ENCODE measurements at places on chromosomes 6 and 20. TPM values are rescaled to one million over a fixed set of nuclear protein-coding genes. Genes with fewer than 3 reads are reported as not detected.
A peak's percentile ranks its signal among the peaks of the same experiment; 100 is the strongest.

NPEPL1 gene
- total RNA-seq: 33.4 TPM

ZC3H12D gene
- total RNA-seq: 0.16 TPM

ARMH2 gene
- total RNA-seq: not detected

TREM1 gene
- total RNA-seq: 0.50 TPM

BHLHE23 gene
- total RNA-seq: not detected

OR2H1 gene
- total RNA-seq: not detected

VNN1 gene
- total RNA-seq: 0.29 TPM

RAET1L gene
- not detected for total RNA-seq

RCAN2 gene
- 315 TPM for total RNA-seq

ENPP4 gene
- 18.0 TPM for total RNA-seq

PLCB4 gene
- 14.7 TPM for total RNA-seq

DNA sequence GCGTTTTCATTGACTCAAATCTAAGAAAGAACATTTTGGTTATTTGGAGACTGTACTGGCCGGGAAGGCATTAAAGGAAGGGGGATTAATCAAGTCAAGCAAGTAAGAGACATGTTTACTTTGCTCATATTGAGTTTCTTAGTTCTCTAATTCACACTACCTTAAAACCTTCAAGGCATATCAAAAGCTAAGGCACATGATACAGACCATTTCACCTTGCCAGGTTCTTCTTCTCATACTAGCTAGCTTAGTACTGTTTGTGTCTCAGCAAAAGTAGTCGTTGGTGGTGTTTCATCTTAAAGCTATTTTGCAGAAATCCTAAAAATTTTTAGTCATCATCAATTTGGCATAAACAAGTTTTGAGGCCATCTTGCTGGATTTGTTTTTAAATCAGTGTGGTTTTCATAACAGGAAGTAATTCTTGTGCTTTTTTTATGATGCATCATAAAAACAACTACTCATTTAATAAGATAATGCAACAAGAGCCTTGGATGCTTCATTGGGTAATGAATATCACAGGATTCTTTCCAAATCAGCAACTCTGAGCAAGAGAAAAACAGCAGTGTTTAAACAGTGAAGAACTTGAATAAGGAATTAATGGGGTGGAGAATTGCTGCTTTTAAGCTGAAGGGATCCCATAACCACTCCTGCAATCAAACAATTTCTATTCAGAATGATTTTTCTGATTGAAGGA, 425.3 kb downstream of the EPM2A start:
- no peak for DNase-seq

- no peak for DNase-seq
These were observed 1424.8 kb upstream of the EYS start for GRCh38 chr6:67131827-67132226.

- DNase-seq: no peak
These were observed 127.5 kb downstream of the ISM1 start for GRCh38 chr20:13348311-13349234.

- no peak for DNase-seq
These were observed 143.6 kb upstream of the TMEM170B start for GRCh38 chr6:11393713-11394627.

GRCh38 chr6:138594758-138595140, 95.5 kb upstream of the NHSL1 start:
- DNase-seq: no peak

DNA sequence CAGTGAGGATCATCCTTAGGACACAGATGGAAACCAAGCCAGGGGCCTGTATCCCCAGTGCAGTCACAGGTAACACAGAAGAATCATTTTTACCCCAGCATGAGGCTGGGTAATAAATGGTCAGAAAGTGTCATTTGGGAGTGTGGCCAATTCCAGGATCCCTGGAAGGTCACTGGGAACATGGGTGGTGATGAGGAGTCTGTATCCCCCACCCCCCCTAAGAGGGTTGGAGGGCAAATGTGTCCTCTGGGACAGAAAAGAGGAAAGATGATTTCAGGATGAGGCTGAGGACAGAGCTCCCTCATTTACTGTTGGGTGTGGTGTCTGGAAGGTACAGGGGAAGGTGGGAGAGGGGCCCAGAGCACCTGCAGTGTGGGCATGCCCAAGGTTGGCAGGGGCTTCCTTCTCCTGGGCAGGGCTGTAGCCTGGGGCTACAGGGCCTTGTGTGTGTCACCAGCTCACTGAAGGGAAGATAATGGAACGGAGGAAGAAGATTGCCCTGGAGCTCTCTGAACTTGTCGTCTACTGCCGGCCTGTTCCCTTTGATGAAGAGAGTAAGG, 34.5 kb downstream of the PLCG1 start:
- peak; percentile 5 for DNase-seq

DNA sequence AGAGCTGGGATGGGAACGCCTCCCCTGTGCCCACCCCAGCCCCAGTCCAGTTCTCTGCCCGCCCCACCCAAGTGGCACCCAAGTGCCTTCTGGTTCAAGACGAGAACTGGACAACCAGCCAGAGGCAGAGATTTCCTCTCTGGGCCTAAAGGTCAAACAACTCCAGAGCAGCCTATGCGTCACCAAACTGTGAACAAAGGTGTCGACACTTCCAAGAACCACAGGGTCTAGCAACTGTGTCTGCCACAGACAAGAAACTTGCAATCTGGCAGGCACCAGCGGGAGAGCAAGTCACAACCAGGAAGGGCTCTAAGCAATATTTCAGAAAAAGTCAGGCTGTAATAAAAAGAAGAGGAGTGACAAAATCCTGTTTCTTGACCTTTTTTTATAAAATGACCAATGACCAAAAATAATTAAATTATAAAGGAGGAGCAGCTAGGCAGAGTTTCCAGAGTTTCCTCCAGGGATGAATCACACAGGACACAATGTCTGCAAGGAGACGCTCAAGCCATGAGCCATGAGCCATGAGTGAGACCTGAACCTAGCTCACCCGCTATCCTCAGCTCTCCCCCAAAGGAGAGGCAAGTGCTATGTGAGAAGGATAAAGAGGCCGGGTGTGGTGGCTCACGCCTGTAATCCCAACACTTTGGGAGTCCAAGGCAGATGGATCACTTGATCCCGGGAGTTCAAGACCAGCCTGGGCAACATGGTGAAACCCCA, 11.1 kb downstream of the EDEM2 start:
- peak; percentile 51 for DNase-seq

DNA sequence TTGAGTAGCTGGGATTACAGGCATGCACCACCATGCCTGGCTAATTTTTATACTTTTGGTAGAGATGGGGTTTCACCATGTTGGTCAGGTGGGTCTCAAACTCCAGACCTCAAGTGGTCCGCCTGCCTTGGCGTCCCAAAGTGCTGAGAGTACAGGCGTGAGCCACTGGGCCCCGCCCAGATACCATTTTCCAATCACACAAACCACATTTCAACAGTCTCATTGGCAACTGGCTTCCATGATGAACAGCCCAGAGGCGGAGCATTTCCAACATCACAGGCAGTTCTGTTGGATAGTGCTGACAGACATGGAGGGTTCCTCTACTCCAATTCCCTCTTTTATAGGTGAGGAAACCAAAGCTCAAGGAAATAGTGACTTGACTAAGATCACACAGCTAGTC, 43.9 kb upstream of the PLCB4 start:
- no peak for DNase-seq

DNA sequence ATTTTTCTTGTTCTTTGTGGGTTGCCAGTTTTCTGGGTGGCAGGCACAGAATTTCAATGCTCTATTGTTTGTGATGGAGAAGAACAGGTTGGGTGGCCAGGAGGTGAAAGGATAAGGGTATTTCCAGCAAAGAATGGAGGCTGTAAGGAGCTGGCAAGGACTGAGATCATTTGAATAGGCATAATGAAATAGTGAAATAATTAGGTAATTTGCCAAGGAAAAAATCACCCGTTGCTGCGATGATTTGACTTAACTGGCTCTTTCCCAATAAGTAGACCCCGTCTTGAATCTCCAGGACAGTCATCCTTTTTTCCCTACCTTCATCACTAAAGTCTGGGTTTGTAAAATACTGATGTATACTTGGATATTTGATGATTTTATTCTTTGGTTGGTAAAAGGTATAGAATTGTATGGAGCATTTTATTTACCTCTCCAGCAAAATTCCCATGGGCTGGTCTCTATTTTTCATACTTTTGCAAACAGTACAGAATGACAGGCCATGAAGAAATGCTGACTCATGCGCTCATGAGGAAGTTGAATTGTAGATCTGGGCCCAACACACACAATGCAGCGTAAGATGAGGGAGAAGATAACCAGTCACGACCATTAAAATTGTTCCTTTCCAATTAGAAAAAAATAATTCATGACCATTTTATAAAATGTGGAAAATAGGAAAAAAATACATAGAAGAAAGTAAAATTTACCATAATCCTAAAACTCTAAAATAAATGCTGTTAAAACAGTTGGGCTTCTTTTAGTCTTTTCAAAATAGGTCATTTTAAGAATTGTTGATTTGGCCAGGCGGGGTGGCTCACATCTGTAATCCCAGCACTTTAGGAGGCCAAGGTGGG, 2.4 kb upstream of the GCNT2 start:
- no peak for DNase-seq

DNA sequence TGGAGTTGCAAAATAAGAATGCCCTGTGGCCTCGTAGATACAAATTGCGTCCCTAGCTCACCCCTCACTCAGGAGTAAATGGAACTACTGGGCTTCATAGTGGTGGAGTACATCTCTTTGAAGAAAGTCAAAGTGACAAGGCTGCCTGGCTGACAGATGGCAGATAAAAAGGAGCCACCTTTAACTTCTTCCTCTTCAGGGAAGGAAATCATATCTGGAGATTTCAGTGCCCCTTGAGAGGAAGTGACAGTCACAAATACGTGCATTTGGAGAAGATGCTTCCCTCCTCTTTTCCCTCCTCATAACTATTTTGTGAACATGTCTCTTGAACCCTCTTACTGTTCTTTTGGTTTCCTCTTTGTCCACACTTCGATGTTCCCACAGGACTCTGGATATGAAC, 43.2 kb downstream of the PPP1R3G start:
- no peak for DNase-seq

DNA sequence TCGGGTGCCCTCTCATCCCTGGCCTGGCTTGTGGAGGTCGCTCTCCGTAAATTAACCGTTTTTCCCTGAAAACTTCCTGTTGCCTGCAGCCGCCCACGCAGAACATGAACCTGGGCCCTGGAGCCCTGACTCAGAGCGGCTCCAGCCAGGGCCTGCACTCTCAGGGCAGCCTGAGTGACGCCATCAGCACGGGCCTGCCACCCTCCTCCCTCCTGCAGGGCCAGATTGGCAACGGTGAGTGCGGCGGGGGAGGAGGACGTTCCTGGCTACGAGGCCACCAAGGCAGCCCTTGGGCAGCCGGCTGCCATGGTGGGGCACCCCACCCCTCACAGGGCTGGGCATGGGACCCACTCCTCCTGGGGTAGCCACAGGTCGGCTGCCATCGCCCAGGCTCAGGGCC, 17.8 kb downstream of the SS18L1 start:
- DNase-seq: no peak

GRCh38 chr6:73484438-73484837, 22.9 kb downstream of the MTO1 start:
- DNase-seq: no peak

- no peak for DNase-seq
These were observed 27.8 kb upstream of the RNF144B start for GRCh38 chr6:18359237-18359885.

- no peak for DNase-seq
These were observed 9.6 kb upstream of the SLC2A10 start for GRCh38 chr20:46699651-46700359.

DNA sequence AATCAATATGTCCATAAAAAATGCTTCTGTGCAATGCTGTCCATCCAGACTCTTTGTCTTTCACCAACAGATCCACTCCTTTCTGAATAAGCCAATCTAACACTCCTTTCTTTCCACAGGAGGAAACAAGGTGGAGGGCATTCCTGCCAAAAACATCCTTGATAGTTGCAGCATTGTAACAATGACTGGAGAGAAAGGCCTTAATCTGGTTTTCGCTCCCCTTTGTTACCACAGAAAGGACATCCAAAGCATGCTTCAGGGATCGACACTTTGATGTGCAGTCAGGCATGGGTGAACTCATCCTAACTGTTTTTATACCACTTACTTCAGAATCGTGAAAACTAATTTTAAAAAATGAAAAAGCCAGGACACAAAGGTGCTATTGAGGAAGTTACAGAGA, 7.4 kb downstream of the IBTK start:
- no peak for DNase-seq

DNA sequence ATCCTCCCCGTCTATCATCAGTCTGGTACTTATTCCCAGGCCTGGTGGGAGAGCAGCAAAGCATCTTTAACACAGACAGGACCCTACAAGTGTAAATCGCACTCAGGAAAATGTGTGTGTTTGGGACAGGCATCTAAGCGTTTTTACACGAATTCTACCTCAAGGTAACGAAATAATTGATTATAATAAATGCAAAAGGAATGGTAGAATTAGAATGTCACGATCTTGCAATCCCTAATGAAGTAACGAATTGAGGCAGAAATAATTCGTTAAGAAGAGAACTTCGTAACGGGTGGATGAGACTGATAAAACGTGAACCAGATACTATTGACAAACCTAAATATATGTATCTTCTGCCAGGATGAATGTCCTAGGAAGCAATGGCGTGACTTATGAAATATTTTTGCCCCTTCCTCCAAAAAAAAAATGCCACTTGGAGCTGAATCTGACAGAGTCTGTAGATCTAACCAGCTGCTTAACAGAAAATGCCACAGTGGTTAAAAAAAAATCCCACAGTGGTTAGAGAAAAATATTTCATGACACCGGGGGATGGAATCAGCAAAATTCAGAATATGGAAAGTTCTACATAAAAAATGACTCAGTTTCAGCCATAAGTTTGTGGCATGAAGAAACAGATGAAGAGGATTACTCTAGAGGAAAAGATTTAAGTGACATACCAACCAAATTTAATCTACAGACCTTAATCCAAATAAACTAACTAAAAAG, 68.7 kb downstream of the F13A1 start:
- no peak for DNase-seq

DNA sequence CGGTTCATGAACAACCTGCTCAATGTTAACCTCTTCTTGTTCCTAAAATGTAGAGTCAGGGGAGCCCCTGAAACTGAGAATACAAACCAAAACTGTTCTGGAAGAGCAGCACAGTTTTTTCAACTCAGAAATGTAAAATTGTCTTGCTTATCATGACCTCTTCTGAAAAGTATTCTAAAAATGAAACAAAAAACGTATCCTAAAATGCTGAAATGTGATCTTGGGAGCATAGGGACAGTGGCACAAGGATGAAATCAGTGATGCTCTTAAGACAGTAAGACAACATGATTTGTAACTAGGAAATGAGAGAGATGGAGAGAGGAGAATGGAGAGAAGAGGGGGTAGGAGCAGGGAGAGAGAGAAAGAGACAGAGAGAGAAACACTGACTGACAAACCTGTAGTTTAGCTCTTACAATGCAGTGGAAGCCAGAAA, 27.5 kb downstream of the NCOA7 start:
- DNase-seq: no peak

- no peak for DNase-seq
These were observed 116.5 kb downstream of the TCP11 start for GRCh38 chr6:35024551-35025054.

DNA sequence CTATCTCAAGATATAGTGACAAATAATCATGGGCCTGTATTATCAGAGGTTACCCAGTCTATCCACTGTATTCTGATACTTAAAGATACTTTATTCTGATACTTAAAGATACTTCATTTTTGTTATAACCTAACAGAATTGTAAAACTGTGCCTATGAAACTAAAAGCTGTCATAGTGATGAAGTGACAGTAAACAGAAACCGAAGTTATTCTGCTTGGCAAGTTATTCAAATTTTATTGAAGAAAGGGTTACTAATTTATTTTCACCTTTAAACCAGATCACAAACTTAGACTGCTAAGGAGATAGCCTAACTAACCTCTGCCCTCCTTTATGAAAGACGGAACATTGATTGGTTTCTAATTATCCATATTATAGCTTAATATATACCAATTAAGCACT, 604.6 kb upstream of the IMPG1 start:
- no peak for DNase-seq

- DNase-seq: no peak
These were observed 579.5 kb downstream of the TFAP2B start for GRCh38 chr6:51398064-51398705.
